ENCODE measurements at places on chromosomes 5 and 9. TPM values are rescaled to one million over a fixed set of nuclear protein-coding genes. Genes with fewer than 3 reads are reported as not detected.

- no peaks in the 10 kb centered on the region for H3K36me3 ChIP-seq
- H3K27ac ChIP-seq, result no peak overlapping the region
- DNase-seq, result peak; percentile 80
- peaks cover 6% of the 10 kb centered on the region for H3K4me1 ChIP-seq
- peaks cover 7% of the 10 kb centered on the region for H3K27me3 ChIP-seq
These were observed 43.1 kb downstream of the BOD1 start for GRCh38 chr5:173573126-173573960.

DNA sequence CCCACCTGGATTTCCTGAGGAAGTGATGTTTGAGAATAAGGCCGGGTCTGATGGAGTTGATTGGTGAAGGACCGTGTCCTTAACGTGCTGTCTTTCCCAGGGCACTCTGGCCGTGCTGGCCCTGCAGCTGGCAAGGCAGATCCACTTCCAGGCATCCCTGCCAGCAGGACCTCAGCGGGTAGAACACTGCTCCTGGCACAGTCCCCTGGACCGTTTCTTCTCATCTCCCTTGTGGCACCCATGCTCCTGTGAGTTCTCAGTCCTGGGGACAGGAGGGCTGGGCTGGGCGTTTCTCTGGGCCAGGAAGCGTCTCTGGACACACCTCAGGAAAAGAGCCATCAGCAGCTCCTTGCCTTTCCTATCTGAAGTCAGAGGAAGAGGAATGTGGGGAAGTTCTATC lies 4.4 kb downstream of the DELE1 start:
- H3K27me3 ChIP-seq, result no peaks in the 10 kb centered on the region
- H3K27ac ChIP-seq, result no peak overlapping the region
- peaks cover 72% of the 10 kb centered on the region for H3K36me3 ChIP-seq
- DNase-seq, result no peak
- H3K4me1 ChIP-seq, result peaks cover 13% of the 10 kb centered on the region
- no peak overlapping the region for H3K4me3 ChIP-seq

- no peak overlapping the region for H3K27ac ChIP-seq
- no peak for DNase-seq
- H3K36me3 ChIP-seq, result no peaks in the 10 kb centered on the region
- peaks cover 14% of the 10 kb centered on the region for H3K4me1 ChIP-seq
- H3K27me3 ChIP-seq, result no peaks in the 10 kb centered on the region
These were observed 41.5 kb downstream of the SPRY4 start for GRCh38 chr5:142283304-142283703.

DNA sequence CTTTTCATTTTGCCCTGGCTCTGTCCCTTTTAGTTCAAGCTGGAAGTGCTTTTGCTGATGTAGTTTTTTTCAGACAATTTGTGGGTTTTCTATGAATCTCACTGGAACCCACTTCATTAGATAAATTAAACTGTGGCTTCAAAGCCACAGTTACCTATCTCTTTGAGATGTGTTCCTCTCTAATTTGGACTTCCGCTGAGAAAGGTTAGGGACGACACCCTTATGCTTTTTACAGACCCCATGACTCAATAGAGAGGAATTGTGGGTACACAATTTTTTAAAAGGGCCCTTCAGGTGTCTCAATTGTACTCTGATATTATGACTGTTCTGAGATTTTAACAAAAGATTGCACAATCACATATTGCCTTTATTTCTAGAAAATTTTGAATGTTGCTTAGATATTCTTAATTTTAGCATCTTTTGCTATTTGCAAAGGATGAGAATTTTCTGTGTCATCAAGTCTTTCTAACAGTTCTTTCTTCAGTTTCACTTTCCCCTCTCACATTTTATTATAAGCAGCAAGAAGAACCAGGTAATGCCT lies 110.6 kb downstream of the GADD45G start:
- no peak for DNase-seq
- H3K27ac ChIP-seq, result no peak overlapping the region
- H3K36me3 ChIP-seq, result no peaks in the 10 kb centered on the region
- no peaks in the 10 kb centered on the region for H3K4me1 ChIP-seq

DNA sequence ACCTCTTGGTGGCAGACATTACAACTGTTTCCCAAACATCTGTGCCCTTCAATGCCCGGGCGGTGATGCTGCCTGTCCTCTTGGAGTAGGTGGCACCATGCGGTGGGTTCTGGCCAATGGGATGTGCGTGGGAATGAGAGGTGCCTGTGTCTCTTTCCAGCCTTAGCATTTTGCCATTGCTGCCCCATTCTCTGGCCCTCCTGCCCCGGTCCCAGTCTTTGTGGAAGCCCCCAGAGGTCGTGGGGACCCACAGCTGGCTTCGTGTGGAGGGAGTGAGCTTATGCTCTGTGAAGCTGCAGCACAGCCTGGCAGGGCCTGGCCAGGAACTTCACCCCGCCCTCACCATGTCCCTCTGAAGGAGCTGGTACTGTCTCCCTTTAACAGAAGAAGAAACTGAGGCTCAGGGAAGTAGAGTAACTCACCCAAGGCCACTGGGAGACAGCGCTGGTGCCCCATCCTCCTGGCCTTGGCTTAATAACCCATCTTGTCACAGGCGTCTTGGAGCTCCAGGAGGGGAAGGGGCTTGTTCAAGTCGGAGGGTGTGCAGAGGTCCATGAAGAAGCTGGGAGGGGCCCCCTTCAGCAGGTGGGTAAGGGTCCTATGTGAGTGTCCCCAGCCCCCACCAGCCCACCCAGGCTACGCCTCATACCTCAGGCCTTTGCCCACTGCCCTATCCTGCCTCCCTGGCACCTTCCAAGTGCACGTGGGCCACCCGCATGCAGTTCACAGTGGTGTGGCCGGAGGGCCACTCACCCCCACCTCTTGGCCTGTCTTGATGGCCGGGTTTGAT lies 173.6 kb downstream of the GAPVD1 start:
- H3K4me1 ChIP-seq, result no peaks in the 10 kb centered on the region
- H3K36me3 ChIP-seq, result peaks cover 24% of the 10 kb centered on the region
- no peak overlapping the region for H3K4me3 ChIP-seq
- no peak overlapping the region for H3K27ac ChIP-seq
- H3K27me3 ChIP-seq, result no peaks in the 10 kb centered on the region

DNA sequence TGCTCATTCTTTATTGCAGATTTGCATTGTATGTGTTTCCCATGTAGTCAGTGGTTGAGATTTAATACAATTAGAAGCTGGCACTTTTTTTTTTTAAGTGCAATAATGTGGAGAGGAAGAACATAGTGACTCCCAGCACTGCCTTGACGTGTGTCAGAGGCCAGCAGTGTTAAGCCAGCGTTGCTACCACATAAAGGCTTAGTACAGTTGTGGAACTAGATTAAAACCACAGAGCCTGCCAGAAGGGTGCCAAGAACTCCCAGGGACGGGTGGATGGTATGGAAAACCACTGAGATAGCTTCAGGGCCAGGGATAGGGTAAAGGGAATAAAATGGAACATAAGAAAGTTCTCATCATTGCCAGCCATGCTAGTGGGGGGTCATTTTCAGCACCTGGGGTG lies 142.9 kb downstream of the TRIO start:
- no peaks in the 10 kb centered on the region for H3K4me1 ChIP-seq
- H3K27me3 ChIP-seq, result no peaks in the 10 kb centered on the region
- no peak overlapping the region for H3K27ac ChIP-seq
- H3K36me3 ChIP-seq, result peaks cover 9% of the 10 kb centered on the region
- DNase-seq, result no peak

DNA sequence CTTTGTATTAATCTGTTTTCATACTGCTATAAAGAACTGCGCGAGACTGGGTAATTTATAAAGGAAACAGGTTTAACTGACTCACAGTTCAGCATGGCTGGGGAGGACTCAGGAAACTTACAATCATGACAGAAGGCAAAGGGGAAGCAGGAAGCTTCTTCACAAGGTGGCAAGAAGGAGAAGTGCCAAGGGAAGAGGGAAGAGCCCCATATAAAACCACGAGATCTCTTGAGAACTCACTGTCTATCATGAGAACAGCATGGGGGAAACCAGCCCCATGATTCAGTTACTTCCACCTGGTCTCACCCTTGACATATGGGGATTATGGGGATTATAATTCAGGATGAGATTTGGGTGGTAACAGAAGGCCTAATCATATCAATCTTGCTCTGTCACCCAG lies 60.9 kb upstream of the CHD1 start:
- DNase-seq, result no peak
- no peak overlapping the region for H3K4me3 ChIP-seq
- H3K36me3 ChIP-seq, result no peaks in the 10 kb centered on the region
- H3K27me3 ChIP-seq, result no peaks in the 10 kb centered on the region
- no peak overlapping the region for H3K27ac ChIP-seq

DNA sequence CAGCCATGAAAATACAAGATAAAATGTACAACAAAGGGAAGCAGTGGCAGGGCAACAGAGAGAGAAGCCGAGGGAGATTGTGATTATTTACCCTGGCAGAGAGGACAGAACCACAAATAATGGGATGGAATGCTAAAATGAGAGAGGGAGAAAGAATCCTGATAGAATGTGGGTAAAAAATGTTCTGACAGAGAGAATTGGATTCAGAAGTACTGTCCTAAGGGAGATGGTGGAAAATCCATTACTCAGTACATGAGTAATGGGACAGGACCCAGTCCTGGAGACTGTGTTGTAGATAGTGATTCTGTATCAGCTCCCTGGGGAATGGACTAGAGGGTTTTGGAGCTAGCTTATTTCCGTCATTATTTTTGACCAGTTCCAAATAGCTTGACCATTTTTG lies 831.5 kb downstream of the MAT2B start:
- H3K27ac ChIP-seq, result no peak overlapping the region
- H3K36me3 ChIP-seq, result no peaks in the 10 kb centered on the region
- no peak overlapping the region for H3K4me3 ChIP-seq
- no peaks in the 10 kb centered on the region for H3K27me3 ChIP-seq
- no peaks in the 10 kb centered on the region for H3K4me1 ChIP-seq
- no peak for DNase-seq

- DNase-seq, result no peak
- no peaks in the 10 kb centered on the region for H3K36me3 ChIP-seq
- no peaks in the 10 kb centered on the region for H3K27me3 ChIP-seq
- no peak overlapping the region for H3K27ac ChIP-seq
- H3K4me3 ChIP-seq, result no peak overlapping the region
- no peaks in the 10 kb centered on the region for H3K4me1 ChIP-seq
These were observed 130.6 kb upstream of the EPB41L4A start for GRCh38 chr5:112549605-112550166.

DNA sequence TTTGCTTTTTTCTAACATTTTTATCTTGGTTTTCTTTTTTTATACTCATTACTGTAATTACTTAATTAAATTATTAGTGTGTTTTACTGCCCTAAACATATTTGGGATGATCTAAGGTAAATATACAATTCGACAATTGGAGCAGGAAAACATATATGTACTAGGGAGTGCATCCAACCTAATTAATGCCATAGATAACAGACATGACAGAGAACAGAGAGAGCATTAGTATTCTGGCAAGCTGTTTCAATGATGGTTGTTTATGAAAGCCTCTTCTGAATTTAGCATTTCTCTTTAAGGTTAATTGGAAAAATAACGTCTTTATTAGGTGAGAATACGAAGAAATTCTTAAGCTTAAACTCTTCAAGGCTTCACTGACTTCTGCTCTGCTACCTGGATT lies 300.1 kb upstream of the PRR16 start:
- H3K27ac ChIP-seq, result no peak overlapping the region
- H3K4me3 ChIP-seq, result no peak overlapping the region
- no peaks in the 10 kb centered on the region for H3K4me1 ChIP-seq
- DNase-seq, result no peak

GRCh38 chr9:92349771-92350739 lies 24.3 kb downstream of the CENPP start:
- peaks cover 9% of the 10 kb centered on the region for H3K36me3 ChIP-seq
- no peak overlapping the region for H3K4me3 ChIP-seq
- no peaks in the 10 kb centered on the region for H3K27me3 ChIP-seq
- H3K4me1 ChIP-seq, result peaks cover 2% of the 10 kb centered on the region
- peak overlapping the region; percentile 66 for H3K27ac ChIP-seq

- peaks cover 13% of the 10 kb centered on the region for H3K4me1 ChIP-seq
- H3K36me3 ChIP-seq, result peaks cover 47% of the 10 kb centered on the region
- no peaks in the 10 kb centered on the region for H3K27me3 ChIP-seq
- H3K4me3 ChIP-seq, result no peak overlapping the region
These were observed 65.0 kb downstream of the CEMIP2 start for GRCh38 chr9:71703172-71703872.

GRCh38 chr5:1751026-1751863 lies 48.4 kb downstream of the MRPL36 start:
- H3K36me3 ChIP-seq, result no peaks in the 10 kb centered on the region
- no peak overlapping the region for H3K27ac ChIP-seq
- DNase-seq, result no peak
- peaks cover 24% of the 10 kb centered on the region for H3K27me3 ChIP-seq

DNA sequence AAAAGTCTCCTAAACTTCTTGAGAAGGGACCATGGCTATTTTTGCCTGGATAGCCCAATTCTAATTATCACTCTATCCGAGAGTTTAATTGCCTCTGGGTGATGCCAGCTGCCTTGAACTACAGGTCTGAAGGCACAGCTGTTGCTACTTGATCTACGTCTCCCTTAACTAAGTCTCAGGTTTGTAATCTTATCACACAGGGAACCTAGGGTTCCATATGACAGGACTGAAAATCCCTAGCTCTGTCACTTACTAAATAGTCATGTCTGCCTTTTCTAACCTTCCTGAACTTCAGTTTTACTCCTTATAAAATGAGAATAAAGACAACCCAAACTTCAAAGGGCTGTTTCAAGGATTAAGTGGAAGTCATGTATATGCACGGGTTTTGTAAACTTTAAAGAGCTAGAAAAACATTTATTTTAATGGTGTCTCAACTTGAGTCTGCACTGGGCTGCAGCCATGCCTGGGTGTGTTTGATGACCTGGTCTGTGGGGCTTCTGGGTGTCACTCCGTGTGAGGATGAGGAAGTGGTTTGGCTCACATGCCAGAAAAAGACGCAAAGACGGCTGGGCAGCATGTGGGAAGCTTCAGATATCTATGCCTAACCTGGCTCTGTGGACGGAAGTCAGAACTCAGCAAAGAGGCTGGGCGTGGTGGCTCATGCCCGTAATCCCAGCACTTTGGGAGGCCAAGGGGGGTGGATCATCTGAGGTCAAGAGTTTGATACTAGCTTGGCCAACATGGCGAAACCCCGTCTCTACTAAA lies 129.3 kb upstream of the SLC44A1 start:
- H3K27ac ChIP-seq, result no peak overlapping the region
- no peaks in the 10 kb centered on the region for H3K36me3 ChIP-seq
- peak; percentile 66 for DNase-seq
- H3K4me1 ChIP-seq, result no peaks in the 10 kb centered on the region
- H3K4me3 ChIP-seq, result no peak overlapping the region

DNA sequence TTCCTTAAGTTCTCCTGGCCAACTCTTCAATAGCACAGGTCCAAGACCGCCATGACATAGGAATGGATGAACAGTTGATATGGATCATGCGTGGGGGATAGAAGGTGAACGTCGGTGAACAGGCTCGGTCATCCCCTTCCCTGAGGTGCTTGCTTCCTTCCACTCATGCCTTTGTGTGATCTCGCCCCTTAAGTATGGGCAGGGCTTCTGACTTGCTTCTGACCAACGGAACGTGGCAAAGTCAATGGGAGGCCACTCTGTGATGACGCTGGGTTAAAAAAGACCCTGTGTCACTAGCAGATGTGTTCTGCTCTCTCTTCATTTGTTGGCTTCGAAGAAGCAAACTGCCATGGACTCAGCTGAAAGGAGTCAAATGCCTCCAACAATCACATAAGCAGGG lies 240.5 kb upstream of the TUT7 start:
- H3K27ac ChIP-seq, result no peak overlapping the region
- no peaks in the 10 kb centered on the region for H3K36me3 ChIP-seq
- DNase-seq, result no peak
- no peak overlapping the region for H3K4me3 ChIP-seq

Gene TGFBI
- total RNA-seq, result 450 TPM

Gene GRM6
- not detected for total RNA-seq

Gene ADAMTS2
- total RNA-seq, result 3.1 TPM

Gene FLT4
- total RNA-seq, result 1.8 TPM

Gene SLC34A1
- not detected for total RNA-seq

Gene ADCY2
- 11.8 TPM for total RNA-seq

Gene CDH9
- total RNA-seq, result not detected

Gene FBXL7
- total RNA-seq, result 3.1 TPM

Gene TMOD1
- total RNA-seq, result 1.9 TPM

Gene GPRIN1
- total RNA-seq, result 2.8 TPM

Measured in suprapubic skin (tissue), 4 donors.